SHP77 treated with DMSO at 0.1 percent for 48 hours (cell line): ENCODE measurements at places on chromosomes 11 and 22.

DNA sequence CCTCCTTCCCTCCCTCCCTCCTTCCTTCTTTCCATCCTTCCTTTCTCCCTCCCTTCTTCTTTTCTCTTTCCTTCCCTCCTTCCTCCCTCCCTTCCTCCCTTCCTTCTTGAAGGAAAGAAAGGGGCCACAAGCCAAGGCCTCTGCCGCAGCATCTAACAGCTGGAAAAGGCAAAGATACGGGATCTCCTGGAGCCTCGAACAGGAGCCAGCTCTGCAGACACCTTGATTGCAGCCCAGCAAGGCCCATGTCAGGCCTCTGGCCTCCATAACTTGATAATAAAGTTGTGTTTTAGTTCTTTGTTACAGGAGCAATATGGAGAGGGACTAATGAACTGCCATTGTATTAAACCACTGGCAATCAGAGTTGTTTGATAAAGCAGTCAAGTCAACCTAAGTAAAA, 348.9 kb upstream of the B3GAT1 start:
- no peak for DNase-seq

- DNase-seq, result no peak
These were observed 12.0 kb downstream of the PRMT3 start for GRCh38 chr11:20399498-20399897.

GRCh38 chr11:112289588-112290492, 29.2 kb upstream of the PLET1 start:
- DNase-seq, result no peak

DNA sequence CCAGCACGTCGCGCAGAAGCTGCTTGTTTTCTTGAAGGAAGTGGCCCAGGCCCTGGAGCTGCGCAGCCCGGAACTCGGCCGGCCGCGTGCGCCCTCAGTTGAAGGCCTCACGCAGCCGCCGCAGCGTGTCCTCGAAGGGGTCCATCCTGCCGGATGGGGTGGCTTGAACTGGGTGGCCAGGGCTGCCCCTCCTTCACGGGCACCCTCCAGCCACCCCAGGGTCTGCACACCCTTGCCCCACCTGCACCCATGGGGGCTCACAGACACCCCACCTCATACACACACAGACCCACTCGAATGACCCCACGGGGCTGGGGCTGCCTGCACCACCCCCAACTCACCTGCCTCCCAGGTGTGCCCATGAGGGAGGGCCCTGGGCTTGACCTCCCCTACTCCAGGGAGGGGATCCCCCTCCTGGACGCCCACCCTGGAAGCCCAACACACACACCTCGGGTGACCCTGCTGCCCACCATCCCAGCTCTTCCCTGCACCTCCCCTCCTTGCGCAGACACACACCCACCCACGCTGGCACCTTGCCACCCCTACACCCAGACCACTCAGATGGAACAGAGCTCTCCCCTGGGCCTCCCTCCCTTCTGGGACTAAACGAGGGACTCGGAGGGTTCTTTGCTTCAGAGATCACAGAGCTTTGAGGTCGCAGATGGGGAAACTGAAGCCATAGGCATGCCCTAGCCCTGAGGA, 6.8 kb downstream of the ALDH3B2 start:
- DNase-seq, result no peak

DNA sequence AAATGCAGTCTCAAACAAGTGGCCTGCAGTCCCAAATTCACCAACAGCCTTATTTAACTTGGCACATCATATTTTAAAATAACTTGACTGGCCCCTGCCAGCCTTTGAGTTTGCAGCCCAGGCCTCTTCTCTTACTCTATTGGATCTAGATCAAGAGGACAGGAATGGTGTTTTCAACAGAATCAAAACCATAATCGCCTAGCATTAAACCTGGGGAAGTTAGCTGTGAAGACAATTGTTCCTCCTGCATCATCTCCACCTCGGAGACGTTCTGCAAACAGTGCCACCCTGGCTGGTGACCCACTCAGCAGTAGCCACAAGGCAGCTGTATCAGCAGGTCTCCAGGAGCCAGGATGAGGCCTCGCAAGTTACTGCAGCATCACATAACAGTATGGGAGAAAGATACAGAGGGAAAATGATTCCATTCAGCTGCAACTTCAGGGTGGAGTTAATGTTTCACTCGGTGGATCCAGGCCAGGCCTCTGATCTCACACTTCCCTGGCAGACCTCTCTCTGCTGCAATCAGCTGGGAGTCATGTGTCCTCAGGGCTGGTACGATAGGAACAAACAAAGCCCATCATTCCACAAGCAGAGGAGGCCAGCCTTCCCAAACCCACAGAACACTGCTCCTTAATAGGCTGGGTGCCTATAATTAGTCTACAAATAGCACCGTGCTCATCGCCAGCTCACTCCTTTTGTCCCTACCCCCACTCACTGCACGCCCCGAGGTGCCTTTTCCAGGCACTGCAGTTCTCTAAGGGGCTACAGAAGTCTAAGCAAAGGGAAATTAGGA, 18.6 kb upstream of the SCN2B start:
- no peak for DNase-seq

DNA sequence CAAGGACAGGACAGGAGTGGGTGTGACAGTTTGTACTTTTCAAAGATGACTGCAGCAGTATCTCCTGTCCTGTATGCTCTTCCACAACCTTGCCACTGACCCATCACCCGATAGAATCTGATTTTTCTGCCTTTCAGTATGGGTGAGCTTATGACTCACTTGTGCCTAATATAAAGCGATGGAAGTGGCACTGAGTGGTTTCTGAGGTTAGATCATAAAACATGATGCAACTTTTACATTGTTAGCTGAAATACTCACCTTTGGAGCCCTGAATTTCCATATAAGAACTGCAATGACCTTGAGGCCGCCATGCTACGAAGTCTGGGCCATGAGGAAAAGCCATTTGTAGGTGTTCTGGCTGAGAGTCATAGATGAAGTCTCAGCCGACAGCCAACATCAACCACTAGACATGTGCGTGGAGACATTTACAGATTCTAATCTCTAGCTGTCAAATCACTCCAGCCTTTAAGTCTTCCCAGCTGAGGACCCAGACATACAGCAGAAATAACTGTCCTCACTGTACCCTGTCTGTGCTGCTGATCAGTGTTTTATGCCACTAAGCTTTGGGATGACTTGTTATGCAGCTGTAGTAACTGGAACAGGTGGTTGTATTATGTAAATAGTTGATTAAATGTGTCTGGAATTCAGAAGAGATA, 105.9 kb upstream of the ARHGAP20 start:
- no peak for DNase-seq

DNA sequence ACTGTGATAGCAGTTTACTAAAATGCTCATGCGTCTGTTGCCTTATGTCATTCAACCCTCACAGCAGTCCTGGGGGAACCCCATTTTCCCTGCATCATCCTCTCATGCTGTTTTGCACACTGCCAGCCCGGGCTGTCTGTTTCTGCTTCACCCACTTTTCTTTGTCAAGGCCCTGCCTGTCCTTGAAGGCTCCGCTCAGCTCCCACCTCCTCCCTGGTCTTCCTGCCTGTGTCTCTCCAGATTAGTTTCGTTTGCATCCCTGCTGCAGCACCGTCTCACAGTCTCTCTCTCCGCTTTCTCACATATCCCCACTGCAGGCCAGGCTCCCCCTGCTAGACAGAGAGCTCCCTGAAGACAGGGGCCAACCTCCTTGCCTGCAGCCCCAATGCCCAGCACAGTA, 29.9 kb downstream of the SERPINH1 start:
- DNase-seq, result no peak
